Fibroblast of the aortic adventitia (primary cell): ENCODE measurements at places on chromosomes 12 and 14.

DNA sequence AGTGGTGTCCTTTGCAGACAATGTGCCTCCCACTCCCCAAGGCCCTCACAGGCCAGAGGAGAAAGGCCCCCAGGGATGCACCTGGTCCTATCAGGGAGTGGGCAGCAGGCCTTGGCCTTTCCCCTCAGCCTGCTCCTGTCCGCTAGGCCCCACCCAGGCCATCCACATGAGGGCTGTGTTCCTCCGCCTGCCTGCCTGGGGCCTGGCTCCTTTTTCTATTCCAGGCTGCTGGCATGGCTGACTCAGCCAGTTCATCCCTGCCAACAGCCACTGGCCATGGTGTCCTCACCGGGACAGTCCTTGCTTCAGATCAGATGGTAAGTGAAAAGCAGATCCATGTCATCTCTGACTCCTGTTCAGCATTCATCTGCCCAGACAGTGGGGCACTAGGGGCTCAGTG is 13.4 kb downstream of the ISM2 start:
- no peak for DNase-seq

DNA sequence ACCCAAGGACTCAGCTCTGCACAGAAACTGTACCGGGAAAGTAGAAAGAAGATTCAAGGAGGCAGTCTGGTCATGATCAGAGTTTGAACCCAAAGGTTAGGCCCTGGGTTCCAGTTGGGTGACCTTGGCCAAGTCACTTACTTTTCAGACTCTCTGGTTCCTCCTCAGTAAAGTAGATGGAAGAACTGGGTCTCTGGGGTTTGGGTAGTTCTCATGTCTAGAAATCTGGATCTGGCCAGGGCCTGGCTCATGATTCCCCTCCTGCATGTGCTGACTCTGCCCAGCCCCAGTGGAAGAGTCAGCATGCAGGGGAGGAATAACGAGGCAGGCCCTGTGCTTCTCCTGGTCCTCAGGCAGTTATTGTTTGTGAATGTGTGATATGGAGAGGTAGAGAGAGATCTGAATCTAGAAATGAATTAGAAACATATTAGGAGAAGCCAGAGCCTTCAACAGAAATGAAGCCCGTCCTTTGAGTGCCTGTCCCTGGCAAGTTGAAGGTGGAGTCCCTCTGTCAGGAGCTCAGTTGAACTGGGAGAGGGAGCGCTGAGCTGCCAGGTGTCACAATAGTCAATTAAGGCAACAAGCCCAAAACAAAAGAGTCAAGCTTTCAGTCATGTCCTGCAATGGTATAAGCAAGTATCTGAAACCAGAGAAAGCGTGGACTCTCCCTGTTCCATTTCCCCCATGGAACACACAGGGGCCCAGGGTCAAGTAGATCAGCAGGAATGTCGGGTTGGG is 131.3 kb upstream of the HIF1A start:
- peak; percentile 27 for DNase-seq

GRCh38 chr12:84643993-84644392 is 268.6 kb downstream of the SLC6A15 start:
- no peak for DNase-seq

GRCh38 chr14:50812856-50813543 is 18.0 kb downstream of the NIN start:
- no peak for DNase-seq

- no peak for DNase-seq
Measured at GRCh38 chr14:54659365-54659764, 92.4 kb downstream of the SAMD4A start.

DNA sequence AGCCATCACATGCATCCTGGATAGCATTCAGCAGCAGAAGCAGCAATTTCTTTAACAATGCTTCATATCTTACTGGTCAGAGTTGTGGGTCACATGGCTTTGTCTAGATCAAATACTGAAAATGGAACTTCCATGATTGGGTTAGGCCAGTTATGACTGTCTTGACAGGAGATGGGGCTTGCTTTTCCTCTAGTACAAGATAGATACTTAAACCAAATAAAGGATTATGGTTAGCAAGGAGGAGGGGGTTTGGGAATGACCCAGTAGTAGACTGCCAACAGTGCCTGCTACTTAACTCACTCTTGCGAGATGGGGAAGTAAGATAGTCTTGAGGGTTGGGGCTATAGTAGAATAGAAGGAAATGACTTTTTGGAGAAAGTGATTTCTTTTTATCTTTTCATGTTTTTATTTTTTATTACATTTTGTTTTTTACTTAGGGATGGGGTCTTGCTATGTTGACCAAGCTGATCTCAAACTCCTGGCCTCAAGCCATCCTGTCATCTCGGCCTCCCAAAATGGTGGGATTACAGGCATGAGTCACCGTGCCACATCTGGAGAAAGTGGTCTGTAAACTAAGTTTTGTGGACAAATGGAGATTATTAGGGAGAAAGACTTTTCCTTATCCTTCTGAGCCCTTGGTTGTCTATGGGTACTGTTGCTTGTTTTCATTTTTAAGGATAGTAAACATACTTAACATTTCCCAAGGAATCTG is 37.6 kb downstream of the WNK1 start:
- DNase-seq = no peak

DNA sequence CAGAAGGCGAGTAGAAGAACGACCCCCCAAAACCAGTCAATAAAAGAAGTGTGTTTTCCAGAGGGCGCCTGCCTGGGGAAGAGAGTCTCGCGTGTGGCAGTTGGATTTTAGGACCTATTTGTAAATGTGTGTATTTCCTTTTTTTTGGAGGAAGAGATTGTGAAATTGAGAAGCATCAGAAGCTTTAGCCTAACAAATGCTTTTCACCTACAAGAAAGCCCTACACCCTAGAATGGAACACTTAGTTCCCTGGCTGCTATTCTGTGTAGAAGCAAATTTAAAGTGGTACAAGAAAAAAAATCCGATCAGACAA is 1.3 kb downstream of the RCOR1 start:
- peak; percentile 25 for DNase-seq
